ENCODE measurements at places on chromosomes 6 and 20.

DNA sequence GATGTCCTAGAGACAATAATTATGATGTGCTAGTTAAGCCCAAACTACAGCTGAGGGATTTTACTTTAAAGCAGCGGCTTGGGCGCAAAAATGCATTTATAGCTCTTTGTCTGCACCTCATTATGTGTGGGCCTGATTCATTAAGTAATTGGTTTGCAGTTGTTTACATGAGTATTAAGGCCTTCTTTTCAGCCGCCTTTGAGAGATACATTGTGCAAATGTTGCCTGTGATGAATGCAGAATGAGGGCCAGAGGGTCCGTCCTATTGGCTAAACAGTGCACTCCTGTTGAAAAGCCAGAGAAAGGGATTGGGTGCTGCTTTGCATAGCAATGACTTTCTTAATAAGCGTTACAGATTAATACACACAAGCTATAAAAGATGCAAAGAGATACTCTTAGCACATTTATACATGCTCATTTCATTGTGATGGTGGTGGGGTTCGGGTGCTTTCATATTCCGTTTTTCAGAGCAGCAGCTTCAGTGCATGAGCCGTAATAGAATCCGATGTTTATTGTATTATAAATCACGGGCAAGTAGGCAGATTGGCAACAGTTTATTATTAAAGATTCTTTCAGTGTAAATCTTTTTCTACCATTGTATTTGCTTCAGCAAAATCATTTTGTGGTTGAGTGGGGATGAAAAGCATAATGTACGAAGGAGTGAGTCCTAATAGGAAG is 68.2 kb upstream of the XRN2 start:
- no peak for DNase-seq

GRCh38 chr6:143556529-143556928 is 45.0 kb upstream of the FUCA2 start:
- no peak for DNase-seq

DNA sequence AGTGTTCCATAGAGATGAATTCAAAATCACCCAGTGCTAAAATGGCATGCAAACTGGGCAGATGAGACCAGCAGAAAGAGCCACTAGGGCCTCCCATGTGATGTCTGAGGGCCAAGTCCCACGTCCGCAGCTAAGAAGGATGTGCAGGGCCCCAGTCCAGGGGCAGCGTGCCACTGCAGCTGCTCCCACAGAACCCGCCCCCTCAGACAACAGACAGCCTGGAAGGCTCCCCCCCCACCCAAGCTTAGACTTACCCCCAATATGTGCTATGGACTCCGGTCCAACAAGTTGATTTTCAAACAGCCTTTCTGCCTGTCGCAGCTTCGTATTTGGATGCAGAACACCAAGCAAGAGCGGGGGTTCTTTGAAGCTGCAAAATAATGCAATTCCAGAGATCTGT is 14.0 kb downstream of the APMAP start:
- no peak for DNase-seq

- no peak for DNase-seq
Observed at GRCh38 chr20:3163099-3164042, 3.7 kb upstream of the FASTKD5 start.

DNA sequence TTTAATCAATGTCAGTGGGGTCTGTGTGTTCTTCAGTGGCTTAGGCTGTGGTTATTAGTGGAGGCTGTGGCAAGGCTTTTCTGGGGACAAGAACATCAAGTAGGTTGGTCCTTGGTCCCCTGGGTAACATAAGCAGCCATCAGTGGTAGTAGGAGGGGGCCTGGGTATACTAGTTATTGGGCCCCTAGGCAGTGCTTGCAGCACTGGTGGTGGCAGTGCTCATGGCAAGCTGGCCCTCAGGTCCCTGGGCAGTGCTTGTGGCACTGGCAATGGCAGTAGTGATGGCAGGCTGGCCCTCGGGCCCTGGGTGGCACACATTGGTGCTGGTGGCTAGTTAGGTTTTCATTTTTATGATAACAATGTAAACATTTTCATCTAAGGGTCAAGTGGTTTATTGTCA is 32.5 kb upstream of the MAS1 start:
- no peak for DNase-seq
